ENCODE measurements at places on chromosomes 2 and 18. TPM values are rescaled to one million over a fixed set of nuclear protein-coding genes. Genes with fewer than 3 reads are reported as not detected.

GRCh38 chr18:46675112-46675511 lies 18.1 kb upstream of the LOXHD1 start:
- no peak for DNase-seq

DNA sequence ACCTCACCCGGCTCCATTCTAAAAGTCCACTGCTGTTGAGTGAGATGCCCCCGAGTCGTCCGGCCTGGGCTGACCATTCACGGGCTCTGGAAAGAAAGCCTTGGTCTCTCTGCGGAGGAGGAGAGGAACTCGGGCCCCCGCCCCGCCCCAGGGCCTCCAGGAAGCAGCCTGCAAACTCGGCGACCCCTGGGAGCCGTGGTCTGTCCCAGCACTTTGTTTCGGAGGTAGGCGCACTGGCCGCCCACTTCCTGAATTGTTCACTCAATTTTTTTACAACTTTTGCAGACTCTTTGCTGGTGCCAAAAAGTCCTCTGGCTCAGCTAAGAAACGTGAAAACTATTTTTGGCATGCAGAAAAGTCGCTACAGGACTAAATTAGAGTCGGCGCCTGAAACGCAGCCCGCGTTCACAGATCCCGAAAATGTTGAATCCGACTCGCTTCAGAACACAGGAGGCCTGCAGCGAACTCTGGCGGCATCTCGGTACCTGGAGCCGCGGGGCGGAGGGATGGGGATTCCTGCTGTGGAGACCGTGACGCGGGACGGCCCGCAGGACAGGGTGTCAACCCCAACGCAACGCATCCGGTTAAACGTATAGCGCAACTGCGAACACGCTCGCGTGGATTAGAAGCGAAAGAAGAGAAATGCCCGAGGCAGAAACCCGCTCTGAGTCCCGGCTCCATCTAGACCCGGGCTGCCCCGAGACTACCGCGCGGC lies 1.5 kb downstream of the PXDN start:
- DNase-seq = peak; percentile 87

- DNase-seq = peak; percentile 85
Observed at GRCh38 chr2:73418343-73418742, 32.7 kb downstream of the ALMS1 start.

DNA sequence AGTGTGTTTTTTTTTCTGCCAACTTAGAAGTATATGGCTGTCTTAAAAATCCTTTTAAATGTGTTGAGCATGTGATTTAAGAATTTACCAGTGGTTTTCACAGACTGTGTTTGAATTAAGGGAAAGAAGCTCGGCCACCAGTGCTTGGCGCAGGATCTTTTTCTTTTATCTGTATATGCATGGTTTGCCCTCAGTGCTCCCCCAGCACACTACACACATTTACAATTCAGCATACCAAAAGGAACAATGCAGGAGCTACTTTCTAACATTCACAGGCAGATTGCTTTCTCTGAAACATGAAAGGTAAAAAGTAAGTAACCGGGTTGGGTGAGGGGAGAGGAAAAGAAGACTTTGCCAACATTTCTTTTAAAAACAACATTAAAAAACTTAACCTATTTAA lies 3.9 kb downstream of the SALL3 start:
- no peak for DNase-seq

GRCh38 chr2:213934560-213934959 lies 476.3 kb upstream of the VWC2L start:
- no peak for DNase-seq

RNF152 gene
- total RNA-seq = 83.0 TPM

DTNA gene
- 15.9 TPM for total RNA-seq
